ENCODE measurements at places on chromosomes 5 and 9. TPM values are rescaled to one million over a fixed set of nuclear protein-coding genes. Genes with fewer than 3 reads are reported as not detected.

- no peaks in the 10 kb centered on the region for H3K4me1 ChIP-seq
- H3K4me3 ChIP-seq = no peak overlapping the region
- DNase-seq = no peak
- no peaks in the 10 kb centered on the region for H3K36me3 ChIP-seq
- no peak overlapping the region for H3K27ac ChIP-seq
Measured at GRCh38 chr9:126295082-126295477, 31.5 kb upstream of the MVB12B start.

Gene PCDHGB3
- 0.19 TPM for total RNA-seq

GRCh38 chr9:90343366-90343765, 299.3 kb downstream of the DIRAS2 start:
- H3K27ac ChIP-seq = peak overlapping the region; percentile 84
- H3K36me3 ChIP-seq = no peaks in the 10 kb centered on the region
- no peaks in the 10 kb centered on the region for H3K27me3 ChIP-seq
- H3K4me3 ChIP-seq = no peak overlapping the region
- peaks cover 55% of the 10 kb centered on the region for H3K4me1 ChIP-seq

DNA sequence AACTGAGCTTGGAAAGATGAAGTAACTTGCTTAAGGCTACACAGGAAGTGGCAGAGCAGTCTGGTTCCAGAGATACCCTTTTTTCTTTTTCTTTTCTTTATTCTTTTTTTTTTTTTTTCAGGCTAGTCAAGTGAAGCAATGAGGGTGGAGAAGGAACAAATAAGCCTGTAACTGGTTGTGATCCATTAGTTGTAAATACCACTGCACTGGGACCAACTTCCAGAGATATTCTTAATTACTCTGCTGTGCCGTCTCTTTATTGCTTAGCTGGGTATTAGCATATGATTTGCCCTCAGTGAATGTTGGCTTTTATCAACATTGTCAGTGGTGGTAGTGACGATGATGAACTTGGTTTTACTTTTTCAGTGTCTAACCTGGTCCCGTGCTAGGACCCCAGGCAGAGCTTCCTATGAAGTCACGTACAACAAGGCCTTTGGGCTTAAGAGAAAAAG, 26.7 kb downstream of the LNPEP start:
- peaks cover 5% of the 10 kb centered on the region for H3K36me3 ChIP-seq
- H3K27ac ChIP-seq = peak overlapping the region; percentile 73
- H3K27me3 ChIP-seq = no peaks in the 10 kb centered on the region
- H3K4me3 ChIP-seq = no peak overlapping the region
- peaks cover 66% of the 10 kb centered on the region for H3K4me1 ChIP-seq

Gene ANKRD18B
- total RNA-seq = 13.8 TPM

GRCh38 chr5:111066261-111066938, 5.1 kb upstream of the TSLP start:
- H3K27me3 ChIP-seq = peaks cover 75% of the 10 kb centered on the region
- no peak for DNase-seq
- H3K4me3 ChIP-seq = no peak overlapping the region
- H3K27ac ChIP-seq = no peak overlapping the region

GRCh38 chr9:13491493-13492424, 212.3 kb upstream of the MPDZ start:
- H3K36me3 ChIP-seq = no peaks in the 10 kb centered on the region
- no peak overlapping the region for H3K27ac ChIP-seq
- peaks cover 14% of the 10 kb centered on the region for H3K27me3 ChIP-seq
- no peak for DNase-seq
- peaks cover 3% of the 10 kb centered on the region for H3K4me1 ChIP-seq

GRCh38 chr5:53464722-53465121, 15.7 kb upstream of the FST start:
- no peak for DNase-seq
- no peaks in the 10 kb centered on the region for H3K4me1 ChIP-seq
- H3K36me3 ChIP-seq = no peaks in the 10 kb centered on the region
- H3K27ac ChIP-seq = no peak overlapping the region
- H3K27me3 ChIP-seq = peaks cover 15% of the 10 kb centered on the region

DNA sequence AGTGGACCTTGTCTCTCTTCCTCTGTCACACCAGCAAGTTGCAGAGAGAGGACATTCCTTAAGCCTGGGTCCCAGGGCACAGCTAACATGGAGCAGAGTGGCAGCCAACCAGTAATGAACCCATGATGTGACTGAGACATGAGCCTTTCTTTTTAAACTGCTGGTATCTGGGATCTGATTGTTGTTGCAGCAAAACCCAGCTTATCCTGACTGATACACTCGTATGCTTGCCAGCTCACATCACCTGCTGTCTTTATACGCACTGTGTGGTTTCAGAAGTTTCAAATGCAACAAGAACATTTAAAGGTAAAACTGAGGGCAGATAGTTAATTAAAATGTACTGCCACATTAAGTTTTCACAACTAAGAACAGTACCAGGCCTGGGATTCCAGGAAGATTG, 97.1 kb downstream of the HSD17B3 start:
- no peaks in the 10 kb centered on the region for H3K36me3 ChIP-seq
- DNase-seq = no peak
- no peak overlapping the region for H3K4me3 ChIP-seq
- no peak overlapping the region for H3K27ac ChIP-seq

Measured in osteocyte (in vitro differentiated cells).